Activated CD4-positive, alpha-beta memory T cell treated with anti-CD3 and anti-CD28 coated beads, Interleukin-2, amount 10 ng/mL, durations not matched to agents 7 days and 5 days (primary cell): ENCODE measurements at places on chromosomes 7 and 10. TPM values are rescaled to one million over a fixed set of nuclear protein-coding genes. Genes with fewer than 3 reads are reported as not detected.

AKR1C4 gene
- not detected for total RNA-seq

LIMK1 gene
- 26.1 TPM for total RNA-seq

PRF1 gene
- 141 TPM for total RNA-seq

GDF10 gene
- total RNA-seq, result not detected

MYO3A gene
- not detected for total RNA-seq
